ENCODE measurements at places on chromosomes 1 and 21.
A peak's percentile ranks its signal among the peaks of the same experiment; 100 is the strongest.

GRCh38 chr21:42227909-42228708 lies 9.2 kb downstream of the ABCG1 start:
- peak; percentile 83 for DNase-seq

- no peak for DNase-seq
Measured at GRCh38 chr1:57799490-57800115, 375.7 kb upstream of the DAB1 start.

- DNase-seq = no peak
Measured at GRCh38 chr1:44437107-44437716, 32.2 kb downstream of the RNF220 start.

DNA sequence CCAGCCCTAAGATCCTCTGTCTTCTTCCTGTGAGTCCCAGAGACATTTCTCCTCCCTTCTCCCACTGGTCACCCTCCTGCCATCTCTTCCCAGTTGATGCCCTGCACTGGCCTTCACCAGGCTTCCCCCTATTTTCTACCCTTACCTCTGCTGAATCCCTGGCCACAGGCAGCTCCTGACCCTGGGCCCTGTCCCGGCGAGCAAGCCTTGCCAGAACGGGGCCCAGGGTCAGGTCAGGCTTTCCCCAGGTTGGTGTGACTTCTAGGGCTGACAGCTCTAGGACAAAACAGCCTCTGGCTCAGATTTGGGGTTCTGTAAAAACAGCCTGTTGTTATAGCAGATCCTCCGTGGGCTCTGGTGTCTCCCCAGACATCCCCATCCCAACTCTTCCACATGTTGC lies 52.7 kb upstream of the A3GALT2 start:
- DNase-seq = no peak

GRCh38 chr1:64962441-64962840 lies 3.9 kb downstream of the JAK1 start:
- no peak for DNase-seq

DNA sequence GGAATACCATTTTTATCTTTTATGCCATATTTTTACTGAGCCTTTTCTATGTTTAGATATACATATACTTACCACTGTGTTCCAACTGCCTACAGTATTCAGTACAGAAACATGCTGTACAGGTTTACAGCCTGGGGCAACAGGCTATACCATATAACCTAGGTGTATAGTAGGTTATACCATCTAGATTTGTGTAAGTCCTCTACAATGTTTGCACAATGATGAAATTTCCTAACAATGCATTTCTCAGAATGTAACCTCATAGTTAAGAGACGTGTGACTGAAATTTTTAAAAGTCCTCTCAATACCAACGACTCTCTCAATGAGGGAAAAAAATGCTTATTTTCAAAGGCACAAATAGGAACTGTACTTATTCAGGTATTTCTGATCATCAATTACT lies 21.7 kb downstream of the INTS7 start:
- no peak for DNase-seq

DNA sequence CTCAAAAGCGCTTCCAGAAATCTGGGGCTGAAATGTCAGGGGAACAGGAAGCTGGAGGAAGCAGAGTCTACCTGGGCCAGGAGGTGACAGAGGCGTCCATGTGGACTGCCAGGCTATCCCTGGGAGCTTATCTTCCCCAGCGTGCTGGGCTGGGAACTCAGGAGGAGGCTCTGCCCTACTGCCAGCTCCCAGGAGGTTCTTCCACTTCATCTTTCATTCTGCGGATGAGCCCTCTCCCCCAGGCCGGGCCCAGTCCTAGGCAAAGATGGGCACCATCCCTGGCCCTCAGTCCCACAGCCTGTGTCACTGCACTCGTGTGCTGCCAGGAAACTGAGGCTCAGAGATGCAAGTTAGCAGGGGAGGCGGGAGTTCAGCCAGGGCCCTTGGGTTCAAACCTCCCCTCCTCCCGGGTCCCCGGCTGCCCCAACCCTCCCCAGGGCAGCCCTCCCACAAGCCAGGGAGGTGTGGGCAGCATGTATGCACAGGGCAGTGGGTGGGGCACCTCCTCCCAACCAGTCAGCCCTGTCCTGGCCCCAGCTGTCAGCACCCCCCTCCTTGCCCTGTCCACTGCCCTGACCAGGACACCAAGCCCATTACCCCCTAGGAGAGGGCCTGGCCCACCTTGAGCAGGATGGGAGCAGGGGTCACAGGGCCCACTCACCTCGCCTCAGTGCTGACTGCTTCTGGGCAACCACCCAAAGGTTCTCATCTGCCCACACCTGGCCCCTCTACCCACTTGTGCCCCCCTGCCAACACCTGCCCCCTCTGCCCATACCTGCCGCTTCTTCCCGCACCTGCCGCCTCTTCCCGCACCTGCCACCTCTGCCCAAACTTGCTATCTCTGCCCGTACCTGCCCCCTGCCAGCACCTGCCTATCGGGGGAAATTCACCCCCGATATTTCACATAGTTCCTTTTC lies 226.0 kb downstream of the NPHP4 start:
- no peak for DNase-seq

DNA sequence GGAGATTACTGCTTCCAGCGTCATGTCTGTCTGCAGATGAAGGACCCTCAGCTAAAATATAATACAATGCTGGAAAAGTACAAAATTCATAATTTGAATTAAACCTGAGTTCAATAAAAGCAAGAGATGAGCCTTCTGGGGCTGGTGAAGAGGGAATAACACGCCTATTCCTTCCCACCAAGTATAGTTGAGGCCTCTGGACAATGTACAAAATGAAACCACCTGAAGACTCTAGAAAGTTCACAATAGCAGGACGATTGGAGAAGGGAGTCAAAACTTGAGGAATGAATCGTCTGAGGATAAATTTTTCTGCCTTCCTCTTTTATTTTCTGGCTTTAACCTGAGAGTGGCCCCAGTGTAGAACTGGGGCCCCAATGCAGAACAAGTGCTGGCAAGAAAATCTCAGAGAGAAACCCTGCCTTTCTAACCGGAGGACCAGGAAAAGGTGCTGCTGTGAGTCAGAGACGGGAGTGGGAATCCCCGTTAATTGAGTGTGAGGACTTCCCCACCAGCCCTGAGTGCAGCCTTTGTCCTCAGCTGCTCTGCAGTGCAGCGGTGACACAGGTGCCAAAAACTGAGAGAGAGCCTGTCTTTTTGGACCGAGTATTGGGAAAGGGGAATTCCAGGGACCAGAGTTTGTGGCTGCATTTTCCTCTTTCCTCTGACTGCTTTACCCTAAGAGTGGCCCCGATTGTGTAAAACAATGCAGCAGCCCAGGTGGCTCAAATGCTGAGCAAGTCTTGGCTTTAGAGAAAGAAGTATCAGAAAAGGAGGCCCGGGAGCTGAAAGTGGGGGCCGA lies 264.9 kb downstream of the DYRK1A start:
- DNase-seq = no peak

- no peak for DNase-seq
Measured at GRCh38 chr1:206709772-206710459, 25.2 kb downstream of the MAPKAPK2 start.

GRCh38 chr1:191074881-191075280 lies 597.2 kb upstream of the BRINP3 start:
- no peak for DNase-seq

DNA sequence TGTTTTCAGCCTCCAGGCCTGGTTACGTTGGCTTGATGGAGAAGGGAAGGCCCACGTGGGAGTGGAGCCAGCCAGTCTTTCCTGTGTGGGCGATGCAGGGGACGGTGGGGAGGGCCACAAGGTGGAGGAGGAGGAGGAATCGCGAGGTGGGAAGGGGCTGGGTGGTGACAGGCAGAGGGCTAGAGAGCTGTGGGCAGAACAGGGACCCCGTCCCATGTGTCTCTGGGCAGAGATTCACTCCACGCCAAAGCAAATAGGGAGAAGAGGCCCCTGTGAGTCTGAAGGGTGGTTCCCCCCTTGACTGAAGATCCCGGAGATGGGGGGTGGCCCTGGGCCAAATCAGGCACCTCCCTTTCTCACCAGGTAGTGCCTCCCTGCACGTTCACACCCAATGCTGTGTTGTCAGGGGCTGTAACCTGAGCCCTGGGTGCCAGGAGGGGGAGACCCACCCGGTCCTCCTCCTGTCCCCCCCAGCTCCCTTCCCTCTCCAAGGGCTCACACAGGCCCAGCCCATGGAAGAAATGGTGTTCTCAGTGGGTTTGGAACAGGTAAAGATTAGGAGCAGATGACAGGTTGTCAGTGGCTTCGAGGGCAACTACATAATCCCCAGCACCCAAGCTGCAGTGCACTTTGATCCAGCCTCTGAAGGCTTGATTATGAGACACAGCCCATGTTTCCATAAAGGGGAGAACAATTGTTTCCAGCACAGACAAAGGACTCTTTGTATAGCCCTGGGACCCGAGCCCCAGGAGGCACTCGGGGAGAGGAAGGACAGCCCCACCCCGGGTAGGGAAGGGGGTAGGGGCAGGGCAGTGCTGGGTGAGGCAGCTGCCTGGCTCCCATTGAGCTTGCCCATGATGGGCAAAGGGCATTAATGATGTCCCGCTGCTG lies 37.7 kb upstream of the GPR37L1 start:
- DNase-seq = no peak

- DNase-seq = no peak
Measured at GRCh38 chr1:215360758-215361157, 206.3 kb upstream of the KCTD3 start.

GRCh38 chr1:171909711-171910110 lies 68.4 kb downstream of the DNM3 start:
- DNase-seq = no peak

- no peak for DNase-seq
Measured at GRCh38 chr1:229691362-229691761, 65.3 kb downstream of the URB2 start.

DNA sequence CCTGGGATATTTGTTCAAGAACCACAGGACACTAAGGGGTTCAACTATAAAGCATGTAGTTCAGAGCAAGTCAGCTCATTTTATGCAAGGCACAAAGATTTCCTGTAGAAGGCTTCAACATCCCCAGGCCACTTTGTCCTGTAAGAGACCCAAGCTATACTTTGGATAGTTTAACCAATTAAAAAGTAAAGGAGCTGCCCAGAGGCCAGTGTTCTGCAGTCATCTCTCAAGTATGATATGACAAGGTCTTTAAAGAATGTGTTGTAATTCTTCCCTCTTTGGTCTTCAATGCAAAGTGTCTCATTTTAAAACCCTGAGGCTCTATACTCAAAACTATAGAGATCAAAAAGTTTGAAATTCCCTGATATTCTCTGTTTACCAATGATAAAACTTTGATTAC lies 34.1 kb downstream of the KRTAP20-3 start:
- no peak for DNase-seq

GRCh38 chr1:218298398-218298797 lies 13.3 kb downstream of the RRP15 start:
- DNase-seq = no peak

GRCh38 chr1:119587341-119587740 lies 60.7 kb downstream of the ZNF697 start:
- no peak for DNase-seq

GRCh38 chr1:211910113-211910884 lies 79.7 kb upstream of the LPGAT1 start:
- DNase-seq = no peak

- DNase-seq = no peak
Measured at GRCh38 chr1:22636353-22636752, at the start of gene C1QA. C1QA (plus strand) TSS chr1:22636628; CDS start chr1:22637617, 989 bp downstream.

DNA sequence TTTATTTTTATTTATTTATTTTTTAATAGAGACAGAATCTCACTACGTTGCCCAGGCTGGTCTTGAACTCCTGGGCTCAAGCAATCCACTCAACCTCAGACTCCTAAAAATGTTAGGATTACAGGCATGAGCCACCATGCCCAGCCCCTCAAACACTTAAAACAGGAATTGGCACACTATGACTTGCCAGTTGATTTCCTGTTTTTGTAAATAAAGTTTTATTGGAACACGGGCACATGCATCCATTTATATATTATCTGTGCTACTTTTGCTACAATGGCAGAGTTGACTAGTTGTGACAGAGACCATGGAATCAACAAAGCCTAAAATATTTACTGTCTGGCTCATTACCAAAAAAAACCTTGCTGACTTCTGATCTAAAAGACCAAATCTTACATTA lies 16.0 kb upstream of the YRDC start:
- no peak for DNase-seq

- DNase-seq = no peak
Measured at GRCh38 chr1:206909883-206910318, 11.8 kb downstream of the FCMR start.

- DNase-seq = no peak
Measured at GRCh38 chr1:59880735-59881134, 45.8 kb downstream of the CYP2J2 start.

DNA sequence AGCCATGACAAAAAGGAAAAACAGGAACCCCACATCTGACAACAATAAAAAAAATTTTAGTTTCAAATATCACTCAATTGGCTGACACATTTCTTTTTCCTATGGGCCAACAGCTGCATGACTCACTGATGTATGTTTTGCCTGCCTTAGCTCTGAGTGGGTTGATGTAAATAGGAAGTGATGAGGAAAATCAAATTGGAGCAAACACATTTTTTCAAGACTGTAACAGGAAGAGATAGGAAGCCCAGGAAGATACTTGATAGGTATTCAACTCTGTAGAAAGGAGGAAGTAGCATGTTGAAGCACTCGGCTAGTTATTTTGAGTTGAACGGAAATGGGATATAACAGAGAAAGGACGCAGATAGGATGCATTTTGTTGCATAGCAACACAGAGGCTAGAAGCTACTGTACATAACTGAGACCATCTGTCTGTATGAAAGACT lies 168.0 kb upstream of the NR5A2 start:
- DNase-seq = no peak

DNA sequence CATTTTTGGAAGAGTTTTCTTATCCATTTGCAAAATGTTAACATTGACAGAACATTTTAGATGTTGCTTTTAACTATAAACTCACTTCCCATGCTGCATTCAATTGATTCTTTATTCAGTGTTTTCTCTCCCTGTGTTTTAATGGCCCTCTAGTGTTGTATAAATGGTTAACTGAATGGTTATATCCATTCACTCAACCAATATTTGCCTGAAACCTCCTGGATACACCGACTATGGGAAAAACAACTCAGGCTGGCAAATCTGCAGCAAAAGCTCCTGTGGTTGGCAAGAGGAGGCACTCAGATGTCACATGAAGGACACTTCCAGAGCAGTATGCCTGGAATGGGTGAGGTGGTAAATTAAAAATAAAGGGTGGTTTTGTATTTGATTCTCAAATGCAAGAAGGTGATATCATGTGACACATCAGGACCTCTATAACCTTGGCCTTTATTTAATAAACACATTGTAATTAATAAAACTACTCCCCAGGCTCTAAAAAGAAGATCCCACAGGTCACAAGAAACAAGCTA lies 107.6 kb downstream of the BCAR3 start:
- no peak for DNase-seq

All from GM12892 (cell line).